GM03348 (cell line): ENCODE measurements at places on chromosomes 16 and 17.
A peak's percentile ranks its signal among the peaks of the same experiment; 100 is the strongest.

GRCh38 chr17:76917829-76918228, 49.6 kb downstream of the MGAT5B start:
- no peak for DNase-seq

DNA sequence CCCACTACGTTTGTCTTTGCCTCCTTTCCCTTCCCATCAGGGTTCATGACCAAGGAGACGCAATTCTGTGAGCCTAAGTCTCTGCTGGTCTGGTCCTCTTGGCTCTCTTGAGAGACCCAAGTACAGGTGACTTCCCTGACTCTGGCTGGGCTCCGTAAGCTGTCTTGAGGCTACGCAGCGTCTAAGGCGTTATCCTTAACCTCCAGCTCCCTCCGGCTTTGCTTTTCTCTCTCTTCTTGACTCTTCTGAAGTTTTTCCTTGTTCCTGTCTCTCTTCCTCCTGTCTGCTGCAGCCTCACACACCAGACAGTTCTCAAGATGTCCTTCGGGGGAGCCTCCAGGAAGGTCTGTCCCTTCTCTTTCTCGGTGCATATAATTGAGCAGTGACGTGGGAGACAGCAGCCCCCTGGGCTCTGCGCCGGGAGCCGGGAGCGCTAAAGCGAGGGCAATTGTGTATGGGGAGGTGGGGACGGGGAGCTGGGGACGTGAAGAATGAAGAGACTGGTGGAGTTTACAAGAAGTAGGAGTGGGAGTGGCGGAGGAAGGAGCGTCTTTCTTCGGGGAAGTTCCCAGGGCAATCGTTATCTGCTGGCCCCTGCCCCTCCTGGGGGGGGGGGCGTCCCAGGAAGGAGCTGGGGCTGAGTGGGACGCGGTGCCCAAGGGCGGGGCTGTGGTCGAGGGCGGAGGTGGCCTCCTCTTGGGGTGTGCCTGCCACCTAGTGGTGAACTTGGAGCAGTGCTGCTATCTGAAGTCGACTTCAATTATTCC, 6.9 kb upstream of the PIRT start:
- DNase-seq: peak; percentile 93

GRCh38 chr17:526425-526824, 173.8 kb upstream of the RPH3AL start:
- DNase-seq: no peak

DNA sequence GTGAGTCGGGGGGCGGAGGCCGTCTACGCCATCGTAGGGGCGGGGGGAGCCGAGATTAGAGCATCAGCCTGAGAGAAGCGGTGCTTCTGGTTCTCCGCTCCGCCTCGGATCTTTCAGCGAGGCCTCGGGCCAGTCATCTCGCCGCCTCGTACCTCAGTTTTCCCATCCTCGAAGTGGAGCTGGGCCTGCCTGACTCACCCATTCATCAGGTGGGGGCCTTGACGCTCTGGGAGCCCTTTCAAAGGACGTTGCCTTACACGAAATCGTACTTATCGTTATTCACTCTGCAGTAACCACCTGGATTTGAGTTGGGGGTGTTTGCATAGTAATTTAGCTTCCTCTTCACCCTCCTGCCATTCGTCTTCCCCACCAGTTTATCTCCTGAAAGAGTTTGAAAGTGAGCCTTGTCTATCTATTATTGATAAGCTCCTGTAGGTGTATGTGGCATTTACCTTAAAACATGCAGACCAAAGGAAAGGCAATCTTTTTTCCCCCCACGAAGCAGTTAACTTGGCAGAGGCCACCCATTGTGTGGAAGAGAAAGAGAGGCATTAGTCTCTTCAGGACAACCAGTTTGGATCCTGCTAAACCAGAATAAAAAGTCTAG, 674 bp downstream of the TAF15 start:
- peak; percentile 40 for DNase-seq
